NCI-H1417 (cell line): ENCODE measurements at places on chromosomes 4 and X.

- DNase-seq: no peak
Observed at GRCh38 chr4:118175506-118175905, 141.2 kb downstream of the NDST3 start.

GRCh38 chr4:35399912-35400311 lies 844.4 kb downstream of the ARAP2 start:
- DNase-seq: no peak

DNA sequence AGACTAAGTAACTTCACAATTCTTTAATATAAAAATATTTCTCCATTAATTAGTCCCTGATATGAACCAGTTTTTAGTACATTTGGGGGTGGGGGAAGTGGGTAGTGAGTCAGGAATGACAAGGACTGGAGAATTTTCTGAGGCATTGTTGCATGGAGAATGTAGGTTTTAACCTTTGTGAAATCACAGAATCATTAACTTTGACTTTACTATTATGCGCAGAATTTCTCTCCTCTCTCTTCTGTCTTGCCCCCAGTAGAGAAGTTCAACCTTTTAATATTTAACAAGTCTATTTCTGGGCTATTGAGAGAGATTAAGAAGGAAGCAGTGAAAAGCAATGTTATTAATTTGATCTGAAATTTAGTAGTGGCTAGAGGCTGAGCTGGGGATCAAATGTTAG lies 597.0 kb downstream of the PCDH18 start:
- no peak for DNase-seq

DNA sequence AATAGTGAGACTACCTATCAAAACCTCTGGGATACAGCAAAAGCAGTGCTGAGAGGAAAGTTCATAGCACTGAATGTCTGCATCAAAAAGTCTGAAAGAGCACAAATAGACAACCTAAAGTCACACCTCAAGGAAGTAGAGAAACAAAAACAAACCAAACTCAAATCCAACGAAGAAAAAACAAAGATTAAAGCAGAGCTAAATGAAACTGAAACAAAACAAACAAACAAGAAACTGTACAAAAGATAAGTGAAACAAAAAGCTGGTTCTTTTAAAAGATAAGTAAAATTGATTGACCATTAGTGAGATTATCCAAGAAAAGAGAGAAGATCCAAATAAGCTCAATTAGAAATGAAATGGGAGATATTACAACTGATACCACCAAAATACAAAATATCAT lies 378.3 kb upstream of the NDST4 start:
- no peak for DNase-seq

- DNase-seq: no peak
Observed at GRCh38 chrX:38347136-38347535, 5.3 kb upstream of the OTC start.

GRCh38 chr4:120918788-120919187 lies 3.7 kb downstream of the PRDM5 start:
- DNase-seq: no peak

GRCh38 chr4:173288698-173289352 lies 45.3 kb downstream of the HMGB2 start:
- no peak for DNase-seq

DNA sequence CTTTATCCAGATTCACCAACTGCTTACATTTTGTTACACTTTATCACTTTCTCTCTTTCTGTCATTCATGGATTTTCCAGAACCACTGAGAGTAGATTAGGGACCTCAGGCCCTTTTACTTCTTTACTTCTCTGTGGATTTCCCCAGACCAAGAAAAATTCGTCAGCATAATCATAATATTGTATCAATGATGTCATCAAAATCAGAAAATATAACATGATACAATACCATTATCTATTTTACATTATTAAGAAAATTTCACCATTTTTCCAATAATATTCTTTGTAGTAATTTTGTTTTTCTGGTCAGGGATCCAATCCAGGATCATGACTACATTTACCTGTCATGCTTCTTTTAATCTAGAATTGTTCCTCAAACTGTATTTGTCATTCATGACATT lies 494.2 kb downstream of the IQCM start:
- DNase-seq: no peak
